ENCODE measurements at places on chromosomes 11 and 22.

GRCh38 chr22:23621082-23621780, 10.9 kb downstream of the DRICH1 start:
- no peak for DNase-seq

DNA sequence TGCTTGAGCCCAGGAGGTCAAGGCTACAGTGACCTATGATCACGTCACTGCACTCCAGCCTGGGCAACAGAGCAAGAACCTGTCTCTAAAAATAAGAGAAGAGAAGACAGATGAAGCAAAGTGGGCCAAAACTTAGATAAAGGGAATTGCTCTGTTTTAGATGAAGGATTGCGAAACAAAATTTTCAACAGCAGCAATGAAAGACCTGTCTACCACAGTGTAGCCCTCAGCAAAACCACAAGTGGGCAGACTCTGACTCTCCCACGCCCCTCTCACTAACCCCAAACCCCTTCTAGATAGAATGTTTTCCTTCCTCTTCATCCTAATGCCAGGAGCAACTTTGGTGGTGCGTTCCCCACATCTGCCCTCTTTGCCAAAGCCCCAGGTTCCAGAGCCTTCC, 105.6 kb upstream of the ALDH3B2 start:
- no peak for DNase-seq

GRCh38 chr22:41152902-41153301, 52.2 kb upstream of the L3MBTL2 start:
- no peak for DNase-seq

DNA sequence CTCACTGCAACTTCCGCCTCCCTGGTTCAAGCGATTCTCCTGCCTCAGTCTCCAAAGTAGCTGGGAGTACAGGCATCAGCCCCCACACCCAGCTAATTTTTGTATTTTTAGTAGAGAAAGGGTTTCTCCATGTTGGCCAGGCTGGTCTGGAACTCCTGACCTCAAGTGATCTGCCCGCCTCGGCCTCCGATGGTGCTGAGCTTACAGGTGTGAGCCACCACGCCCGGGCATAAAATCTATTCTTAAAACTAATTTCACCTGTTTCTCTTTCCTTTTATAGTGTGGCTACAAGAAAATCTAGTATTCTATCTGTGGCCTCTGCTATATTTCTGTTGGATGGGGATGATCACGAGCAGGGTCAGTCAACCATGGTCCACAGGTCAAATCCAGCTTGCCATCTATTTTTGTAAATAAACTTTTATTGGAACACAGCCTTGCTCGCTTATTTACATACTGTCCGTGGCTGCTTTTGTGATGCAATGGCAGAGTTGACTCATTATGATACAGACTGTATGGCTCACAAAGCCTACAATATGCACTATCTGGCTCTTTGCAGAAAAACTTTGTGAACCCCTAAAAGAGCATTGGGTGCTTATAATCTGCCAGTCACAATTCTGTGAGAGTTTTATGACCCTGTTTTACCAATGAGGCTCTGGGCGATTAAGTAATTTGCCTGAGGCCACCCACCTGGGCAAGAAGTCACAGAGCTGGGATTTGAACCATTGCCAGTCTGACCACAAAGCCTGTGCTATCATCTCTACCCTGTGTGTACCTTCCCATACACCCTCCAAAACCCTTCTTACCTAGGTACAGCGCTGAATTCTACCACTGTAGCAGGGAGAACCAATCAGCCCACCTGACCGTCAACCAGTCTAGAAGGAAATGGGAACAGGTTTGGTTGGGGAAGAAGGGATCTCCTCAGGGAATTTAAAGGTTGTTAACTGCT, 28.3 kb downstream of the SLC1A2 start:
- no peak for DNase-seq

DNA sequence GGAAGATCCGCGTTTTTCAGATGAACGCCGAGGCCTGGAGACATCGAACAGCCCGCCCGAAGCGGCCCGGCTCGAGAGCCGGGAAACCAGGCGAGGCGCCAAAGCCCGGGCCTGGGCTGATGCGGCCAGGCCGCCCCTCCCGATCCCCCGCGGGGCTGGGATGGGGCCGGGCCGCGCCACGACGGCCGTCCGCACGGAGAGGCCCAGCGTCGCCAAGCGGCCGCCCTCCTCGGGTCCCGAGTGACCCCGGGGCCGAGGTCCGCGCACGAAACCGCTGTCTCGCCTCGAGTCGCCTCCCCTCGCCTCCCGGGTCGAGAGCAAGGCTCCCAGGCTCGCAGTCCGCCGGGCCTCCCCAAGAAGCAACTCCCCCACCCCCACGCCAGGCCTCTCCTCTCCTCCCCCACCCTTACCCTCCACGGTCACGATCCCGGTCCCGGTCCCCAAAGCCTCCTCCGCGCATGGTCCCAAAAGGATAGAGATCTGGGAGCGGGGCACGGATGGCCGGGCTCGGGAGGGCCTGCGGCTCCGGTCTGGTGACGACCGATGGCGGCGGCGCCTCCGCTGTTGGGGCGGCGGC, 482 bp downstream of the DDX17 start:
- DNase-seq: no peak

DNA sequence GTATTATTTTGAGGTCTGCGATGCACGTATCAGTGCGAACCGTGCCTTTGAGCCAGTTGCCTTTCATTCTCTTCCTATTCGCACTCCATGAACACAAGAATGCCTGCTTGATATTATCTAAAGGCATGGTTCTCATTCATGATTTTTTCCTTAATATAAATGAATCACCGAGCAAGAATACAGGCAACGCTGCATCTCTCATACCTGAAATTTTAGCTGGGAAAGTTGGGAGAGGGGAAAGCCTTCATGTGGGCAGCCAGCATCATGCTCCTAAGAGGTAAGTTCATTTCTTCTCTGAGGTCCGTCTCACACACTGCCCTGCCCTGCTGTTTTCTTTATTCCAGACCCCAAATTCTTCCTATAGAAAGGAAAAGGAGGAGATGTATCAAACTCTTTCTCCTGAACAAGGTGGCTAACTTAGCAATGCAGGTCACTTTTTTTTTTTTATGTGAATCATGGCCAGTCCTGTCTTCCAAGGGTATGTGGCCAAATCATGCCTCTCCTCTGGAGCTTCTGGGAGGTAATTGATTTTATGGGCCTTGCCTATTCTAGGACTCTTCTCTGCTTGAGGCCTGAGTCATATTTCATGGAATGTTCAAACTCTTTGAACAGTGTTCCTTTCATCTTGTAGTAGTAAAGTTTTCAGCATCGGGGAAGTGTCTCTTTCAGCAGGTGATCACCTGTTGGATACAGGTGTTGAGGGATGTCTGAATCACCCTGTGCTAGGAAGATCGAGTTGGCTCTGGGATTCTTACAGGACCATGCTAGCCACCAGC, 3.2 kb downstream of the GLB1L2 start:
- DNase-seq: no peak

DNA sequence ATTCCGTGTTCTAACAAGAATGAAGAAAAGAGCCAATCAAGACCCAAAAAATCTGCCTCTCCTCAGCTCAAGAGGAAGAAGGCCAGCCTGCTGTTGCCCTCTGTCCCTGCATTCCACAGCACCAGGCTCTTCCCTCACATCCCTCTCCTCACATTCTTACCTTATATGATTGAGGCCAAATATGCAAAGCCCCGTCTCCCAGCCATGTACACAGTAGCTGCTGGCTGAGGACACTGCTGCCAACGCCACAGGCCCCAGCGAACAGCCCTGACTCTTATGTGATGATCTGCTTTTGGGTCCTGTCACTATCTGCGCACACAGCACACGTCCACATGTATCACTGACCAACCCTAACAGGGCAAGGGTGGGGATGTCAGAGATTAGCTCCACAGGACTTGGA, 60.2 kb downstream of the MICAL3 start:
- no peak for DNase-seq

- no peak for DNase-seq
These were observed 589.0 kb upstream of the CNTN5 start for GRCh38 chr11:98431463-98432359.

DNA sequence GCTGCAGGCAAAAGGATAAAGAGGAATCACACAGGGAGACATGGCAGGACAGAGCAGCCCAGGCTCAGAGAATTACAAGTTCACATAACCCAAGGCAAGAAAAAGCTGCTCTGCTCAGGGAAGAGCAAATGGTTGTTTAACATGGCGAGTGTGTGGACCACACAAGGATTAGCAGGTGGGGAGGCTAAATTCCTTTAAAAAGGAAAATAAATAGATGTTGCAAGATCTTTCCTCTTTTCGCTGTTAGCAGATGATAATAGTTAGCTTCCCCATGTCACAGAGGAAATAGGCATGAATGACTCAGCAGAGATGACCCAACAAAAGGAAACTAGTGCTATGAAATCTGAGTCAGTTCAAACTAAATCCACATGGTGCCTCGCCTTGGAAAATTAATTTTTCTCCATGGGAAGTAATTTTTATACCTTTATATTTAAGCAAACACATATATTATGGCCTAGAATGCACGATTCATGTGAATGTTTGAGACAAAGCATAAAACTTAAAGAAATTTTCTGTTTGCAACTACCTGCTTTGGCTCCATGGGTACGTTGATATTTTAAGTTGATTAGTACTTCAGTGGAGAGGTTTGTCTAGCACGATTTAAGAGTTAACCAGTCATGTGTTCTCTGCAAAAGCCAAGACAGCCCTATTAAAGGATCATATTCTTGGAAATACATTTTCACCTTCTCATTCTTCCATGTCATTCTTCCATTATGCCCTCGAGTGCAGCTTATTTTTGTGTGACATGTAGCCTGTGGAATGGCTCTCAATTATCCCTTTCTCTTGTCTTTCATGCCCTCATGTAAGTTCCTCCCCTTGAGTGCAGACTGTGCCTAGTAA, 38.5 kb upstream of the FJX1 start:
- DNase-seq: no peak

Measured in activated gamma-delta T cell (primary cell).